ENCODE measurements at places on chromosomes 11 and 22.

DNA sequence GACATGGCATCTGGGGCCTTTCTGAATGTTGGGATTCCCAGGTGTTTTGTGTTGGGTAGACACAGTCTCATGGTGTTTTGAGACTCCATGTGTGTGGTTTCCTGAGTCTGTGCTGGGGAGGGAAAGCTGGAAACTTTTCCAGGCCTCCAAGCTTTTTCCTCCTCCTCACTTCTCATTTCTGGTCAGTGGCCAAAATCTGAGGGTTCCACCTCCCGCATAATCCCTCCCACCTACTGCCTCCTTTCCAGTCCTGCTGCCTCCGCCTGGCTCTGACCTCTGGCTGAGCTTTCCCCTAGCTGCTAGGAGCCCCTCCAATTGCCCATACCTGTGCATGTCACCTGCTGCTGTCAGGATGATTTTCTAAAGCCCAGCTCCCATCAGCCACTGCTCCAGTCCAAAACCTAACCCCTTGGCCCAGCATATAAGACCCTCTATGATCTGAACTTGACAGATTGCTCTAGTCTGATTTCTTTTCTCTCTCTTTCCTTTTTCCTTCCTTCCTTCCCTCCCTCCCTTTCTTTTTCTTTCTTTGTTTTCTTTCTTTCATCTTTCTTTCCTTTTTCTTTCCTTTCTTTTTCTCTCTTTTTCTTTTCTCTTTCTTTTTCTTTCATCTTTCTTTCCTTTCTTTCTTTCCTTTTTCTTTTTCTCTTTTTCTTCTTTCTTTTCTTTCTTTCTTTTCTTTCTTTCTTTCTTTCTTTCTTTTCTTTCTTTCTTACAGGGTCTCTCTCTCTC is 51.4 kb upstream of the NECTIN1 start:
- no peak for DNase-seq

GRCh38 chr11:129828301-129828836 is 12.7 kb downstream of the TMEM45B start:
- no peak for DNase-seq

DNA sequence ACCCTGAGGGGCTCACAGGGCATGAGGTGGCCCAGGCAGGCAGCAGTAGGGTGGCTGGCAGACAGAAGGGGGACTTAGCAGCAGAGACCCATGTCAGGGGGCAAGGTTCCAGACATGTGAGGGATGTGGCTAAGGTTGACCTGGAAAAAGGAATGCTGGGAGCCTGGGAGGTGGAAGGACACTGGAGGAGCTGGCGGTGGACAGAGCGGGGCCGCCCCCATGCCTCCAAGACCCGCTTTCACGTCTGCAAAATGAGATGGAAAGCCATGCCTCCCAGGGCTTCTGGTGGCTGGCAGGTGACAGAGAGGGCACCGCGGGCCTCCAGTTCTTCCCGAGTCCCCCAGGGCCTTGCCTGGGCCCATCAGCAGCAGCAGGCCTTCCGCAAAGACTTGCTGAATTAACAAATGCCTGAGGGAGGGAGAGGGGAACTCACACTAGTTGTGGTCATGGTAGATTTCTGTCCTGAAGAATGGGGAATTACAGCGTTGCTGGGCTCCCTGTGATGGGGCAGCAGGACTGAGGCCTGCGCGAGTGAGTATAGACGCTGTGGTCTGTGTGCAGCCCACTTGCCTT is 23.1 kb upstream of the SOX10 start:
- no peak for DNase-seq

DNA sequence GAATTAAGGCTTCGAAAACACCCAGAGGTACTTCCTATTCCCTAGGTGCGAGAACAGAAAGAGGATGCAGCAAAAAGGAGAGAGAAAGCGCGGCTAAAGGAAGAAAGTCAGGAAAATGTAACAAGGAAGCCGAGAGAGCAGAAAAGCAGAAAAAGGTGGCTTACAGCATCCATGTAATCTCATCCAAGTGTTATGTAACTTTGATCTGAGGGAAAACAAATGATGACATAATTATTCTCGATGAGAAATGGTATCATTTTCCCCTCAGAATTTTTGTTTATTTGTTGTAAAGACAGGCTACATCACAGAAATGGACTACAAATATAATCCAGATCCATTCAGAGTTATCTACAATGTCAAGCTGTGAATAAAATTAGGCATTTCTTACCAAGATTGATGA is 69.1 kb upstream of the APOA1 start:
- no peak for DNase-seq

DNA sequence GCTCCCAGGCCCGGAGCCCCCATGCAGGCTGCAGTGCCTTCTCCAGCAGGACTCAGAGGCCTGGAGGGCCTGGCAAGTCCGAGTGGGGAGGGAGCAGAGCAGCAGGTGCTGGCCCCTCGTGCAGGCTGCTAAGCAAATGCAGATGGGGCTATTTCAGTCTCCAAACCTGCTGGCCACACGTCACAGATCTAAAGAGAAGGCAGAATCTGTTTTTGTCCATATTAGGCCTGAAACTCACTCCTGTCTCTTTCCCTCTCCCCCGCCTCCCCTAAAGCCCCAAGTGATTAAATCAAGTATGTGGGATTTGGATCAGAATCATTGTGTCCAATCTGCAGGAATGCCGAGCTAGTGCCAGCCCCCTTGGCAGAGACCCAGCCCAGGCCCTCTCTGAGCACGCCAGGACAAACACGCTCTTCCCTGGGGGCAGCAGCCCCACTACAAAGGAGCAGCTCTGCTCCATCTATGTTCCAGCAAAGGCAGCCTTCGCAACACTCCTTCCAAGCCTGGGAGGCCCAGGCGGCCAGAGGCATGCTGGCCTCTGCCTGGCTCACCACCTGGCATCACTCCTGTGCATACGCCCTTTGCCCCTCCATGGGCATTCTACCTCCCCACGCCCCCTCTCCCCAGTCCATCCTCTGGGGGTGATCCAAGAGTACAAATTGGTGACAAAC is 26.5 kb downstream of the RPL27A start:
- DNase-seq, result peak; percentile 84

DNA sequence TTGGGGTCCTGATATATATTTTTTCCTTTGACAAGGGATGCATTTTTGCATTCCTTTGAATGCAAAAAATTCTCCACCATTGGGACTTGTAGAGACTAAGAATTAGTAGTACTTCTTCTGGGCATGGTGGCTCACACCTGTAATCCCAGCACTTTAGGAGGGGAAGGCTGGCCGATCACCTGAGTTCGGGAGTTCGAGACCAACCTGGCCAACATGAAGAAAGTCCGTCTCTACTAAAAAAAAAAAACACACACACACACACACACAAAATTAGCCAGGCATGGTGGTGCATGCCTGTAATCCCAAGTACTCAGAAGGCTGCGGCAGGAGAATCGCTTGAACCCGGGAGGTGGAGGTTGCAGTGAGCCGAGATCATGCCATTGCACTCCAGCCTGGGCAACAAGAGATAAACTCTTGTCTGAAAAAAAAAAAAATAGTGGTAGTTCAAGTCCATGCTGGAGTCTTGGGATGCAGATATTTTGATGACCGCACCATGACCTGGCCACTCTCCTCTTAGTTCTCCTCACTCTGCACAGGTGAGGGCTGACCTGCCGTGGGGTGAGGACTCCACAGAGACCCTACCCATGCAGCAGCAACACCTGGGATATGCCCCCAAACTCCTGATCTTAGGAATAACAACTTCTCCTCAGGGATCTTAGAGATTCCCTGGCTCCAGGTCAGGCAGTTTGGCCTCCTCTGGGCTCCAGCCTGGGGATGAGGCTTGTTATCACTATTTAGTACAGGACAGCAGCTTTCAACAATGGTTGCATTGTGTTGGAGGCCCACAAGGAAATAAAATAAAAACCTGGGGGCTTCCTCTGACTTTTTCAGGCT is 36.5 kb upstream of the TOP3B start:
- DNase-seq, result no peak

DNA sequence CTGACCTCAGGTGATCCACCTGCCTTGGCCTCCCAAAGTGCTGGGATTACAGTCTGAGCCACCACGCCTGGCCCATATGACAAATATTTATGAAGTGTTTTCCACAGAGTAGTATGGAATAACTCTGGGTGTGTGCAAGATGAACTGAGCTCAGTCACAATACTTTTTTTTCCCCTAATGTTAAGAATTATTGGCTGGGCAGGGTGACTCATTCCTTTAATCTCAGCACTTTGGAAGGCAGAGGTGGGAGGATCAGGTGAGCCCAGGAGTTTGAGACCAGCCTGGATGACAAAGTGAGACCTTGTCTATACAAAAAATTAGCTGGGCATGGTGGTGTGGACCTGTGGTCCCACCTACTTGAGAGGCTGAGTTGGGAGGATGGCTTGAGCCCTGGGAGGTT is 6.4 kb downstream of the PTPRJ start:
- DNase-seq, result no peak

DNA sequence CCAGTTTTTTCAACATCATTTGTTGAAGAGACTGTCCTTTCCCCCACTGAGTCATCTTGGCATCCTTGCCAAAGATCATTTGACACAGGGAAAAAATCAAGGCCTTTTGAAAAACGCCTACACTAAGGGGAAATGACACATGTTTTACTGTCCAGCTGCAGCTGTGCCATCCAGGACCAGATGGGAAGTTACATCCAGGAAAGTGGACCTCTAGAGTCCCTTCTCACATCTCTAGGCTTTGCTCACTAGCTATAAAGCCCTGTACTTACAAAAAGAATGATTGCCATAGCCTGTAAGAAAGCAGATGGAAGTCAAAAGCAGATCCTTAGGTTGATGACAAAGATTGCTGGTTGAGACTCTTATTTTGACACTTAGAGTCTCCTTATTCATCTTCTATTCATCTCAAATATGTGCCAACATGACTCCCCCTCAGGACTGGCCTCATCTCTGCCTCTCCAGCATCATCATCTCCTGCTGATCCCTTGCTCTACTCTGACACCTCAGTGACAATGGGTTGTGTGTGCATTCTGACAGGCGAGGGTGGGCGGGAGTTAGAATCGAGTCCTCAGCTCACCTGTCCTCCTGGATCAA is 22.8 kb downstream of the OSBP2 start:
- DNase-seq, result no peak

DNA sequence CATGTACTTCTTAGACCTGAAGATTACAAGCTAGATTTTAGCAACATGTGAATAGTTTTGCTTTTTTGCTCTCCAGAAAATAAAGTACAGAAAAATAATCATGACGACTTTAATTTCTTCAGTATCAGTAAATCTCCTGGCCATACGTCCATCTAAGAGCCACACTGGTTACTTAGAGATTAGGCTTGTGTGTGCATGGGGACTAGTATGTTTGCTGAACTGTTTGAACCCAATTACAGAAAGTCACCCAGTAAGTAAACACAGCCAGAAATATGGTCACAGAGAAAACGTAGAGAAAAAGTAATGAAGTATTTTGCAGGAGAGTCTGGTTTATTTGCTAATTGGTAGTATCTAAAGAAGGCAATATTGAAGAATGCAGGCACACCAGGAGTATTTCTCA is 1053.6 kb upstream of the CCDC90B start:
- no peak for DNase-seq

GRCh38 chr22:50061824-50062355 is 3.8 kb upstream of the TTLL8 start:
- DNase-seq, result no peak

- DNase-seq, result no peak
Measured at GRCh38 chr11:132942611-132943356, 589.5 kb downstream of the OPCML start.

DNA sequence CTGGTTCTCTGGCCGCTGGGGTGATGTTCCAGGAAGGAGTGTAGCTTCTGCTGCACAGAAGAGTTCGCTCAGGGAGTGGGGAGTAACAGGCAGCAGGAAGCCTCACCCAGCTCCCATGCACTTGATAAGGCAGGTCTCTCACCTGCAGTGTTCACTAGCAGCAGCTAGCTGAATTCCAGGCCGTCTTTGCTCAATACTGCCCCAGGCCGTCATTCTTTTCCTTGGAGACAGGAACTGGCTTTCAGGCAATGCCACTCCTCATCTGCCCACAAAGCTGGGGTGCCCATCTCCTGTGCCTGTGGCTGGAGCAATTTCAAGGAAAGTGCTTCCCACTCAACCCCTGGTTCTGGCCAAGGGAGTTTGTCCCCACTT is 66.1 kb downstream of the ARHGAP42 start:
- DNase-seq, result no peak

DNA sequence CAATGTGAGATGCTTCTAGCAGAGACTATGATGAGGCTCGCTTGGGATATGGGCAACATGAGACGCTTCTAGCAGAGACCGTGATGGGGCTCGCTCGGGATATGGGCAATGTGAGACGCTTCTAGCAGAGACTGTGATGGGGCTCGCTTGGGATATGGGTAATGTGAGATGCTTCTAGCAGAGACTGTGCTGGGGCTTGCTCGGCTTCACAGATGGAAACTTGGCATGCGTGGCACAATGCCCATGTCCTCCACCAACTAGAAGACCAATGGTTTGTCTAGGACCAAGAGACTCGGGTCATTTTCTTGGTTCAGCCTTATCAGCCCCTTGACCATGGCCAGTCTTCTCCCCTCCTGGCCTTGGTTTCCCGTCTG is 7.1 kb downstream of the MYEOV start:
- no peak for DNase-seq

GRCh38 chr22:45246060-45246985 is 5.6 kb upstream of the KIAA0930 start:
- DNase-seq, result peak; percentile 61

DNA sequence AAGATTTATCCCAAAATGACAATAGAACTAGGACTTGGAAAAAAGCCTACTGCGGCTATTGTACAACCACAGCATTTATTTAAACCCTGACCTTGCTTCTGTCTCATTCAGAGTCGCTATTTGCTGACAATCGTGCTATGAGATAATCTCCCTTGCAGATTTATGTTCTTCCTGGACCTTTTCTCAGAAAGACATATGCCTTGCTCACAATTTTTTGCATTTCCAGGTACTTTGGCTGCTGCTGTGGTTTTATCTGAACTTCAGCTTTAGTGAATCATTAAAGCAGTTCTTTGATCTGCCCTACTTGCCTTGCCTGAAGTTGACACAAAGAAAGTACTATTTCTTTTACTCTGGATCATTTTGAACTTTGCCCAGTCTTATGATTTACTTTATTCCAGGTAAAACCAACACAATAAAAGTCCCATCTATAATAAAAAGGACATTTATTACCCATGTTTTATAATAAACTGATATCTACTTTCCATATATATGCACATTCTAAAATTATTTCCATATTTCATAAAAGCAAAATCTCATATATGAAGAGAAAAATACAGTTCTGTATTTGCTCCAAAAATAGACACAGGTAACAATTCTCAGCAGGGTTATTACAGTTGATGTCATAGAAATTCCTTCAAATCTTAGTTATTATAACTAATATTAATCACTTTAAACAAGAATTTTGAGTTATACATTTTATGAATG is 63.4 kb upstream of the CARD18 start:
- no peak for DNase-seq

DNA sequence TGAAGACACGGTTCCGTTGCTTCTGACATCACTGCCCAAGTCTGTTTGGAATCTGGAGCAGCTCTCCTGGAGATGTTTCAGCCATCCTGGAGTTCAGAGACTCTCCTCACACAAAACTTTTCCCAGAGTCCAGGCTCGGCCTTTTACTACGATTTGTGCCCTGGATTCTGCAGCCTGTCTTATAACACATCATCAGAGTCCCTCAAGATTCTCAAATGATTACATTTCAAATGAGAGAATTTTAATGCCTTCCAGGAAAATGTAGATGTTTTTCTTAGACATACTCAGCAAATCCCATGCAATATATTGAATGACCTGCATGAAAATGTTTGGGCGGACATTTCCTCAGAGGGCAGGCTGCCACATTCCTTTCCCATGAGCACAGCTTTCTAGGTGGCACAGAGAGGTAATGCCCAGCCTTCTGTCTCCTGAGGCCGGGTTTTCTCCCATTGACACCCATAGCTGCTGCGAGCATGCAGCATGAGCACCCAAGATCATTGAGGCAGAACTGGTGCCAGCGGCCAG is 129.1 kb downstream of the SNX19 start:
- DNase-seq, result no peak

GRCh38 chr11:17525570-17525969 is 18.6 kb downstream of the USH1C start:
- DNase-seq, result no peak

- DNase-seq, result no peak
Measured at GRCh38 chr11:86440843-86441242, 66.2 kb downstream of the CCDC81 start.

Data from left colon (tissue), 2 donors.